HuH-7.5 (cell line): ENCODE measurements at places on chromosomes 7 and 10.

DNA sequence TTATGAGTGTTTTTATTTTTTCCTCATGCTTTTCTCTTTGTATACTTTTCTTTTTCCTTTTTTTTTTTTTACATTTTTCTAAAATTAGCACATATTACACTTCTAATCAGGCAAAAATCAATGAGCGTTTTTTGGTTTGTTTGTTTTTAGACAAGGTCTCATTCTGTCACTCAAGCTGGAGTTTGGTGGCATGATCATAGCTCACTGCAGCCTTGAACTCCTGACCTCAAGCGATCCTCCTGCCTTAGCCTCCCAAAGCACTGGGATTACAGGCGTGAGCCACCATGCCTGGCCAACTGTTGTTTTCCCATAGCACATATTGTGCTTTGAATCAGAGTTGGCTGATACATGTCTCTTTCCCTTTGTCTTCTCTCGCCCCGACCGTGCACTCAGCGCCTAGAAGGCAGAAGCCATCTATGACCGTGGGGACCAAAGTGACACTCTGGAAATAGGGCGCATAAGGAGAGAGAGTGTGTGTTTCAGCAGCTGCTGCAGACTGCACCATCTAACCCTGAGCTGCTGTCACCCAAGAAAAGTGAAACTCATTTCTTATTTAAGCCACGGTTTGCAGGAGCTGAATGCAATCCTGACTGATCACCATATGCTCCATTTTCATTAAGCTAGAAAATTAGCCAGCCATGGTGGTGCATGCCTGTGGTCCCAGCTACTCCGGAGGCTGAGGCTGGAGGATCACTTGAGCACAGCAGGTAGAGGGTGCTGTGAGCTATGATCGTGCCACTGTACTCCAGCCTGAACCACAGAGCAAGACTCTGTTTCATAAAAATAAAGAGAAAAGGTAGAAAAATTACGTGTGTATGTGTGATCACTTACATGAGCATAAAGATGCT, 41.4 kb upstream of the GTF2I start:
- no peak for DNase-seq

- no peak for DNase-seq
Measured at GRCh38 chr10:14040787-14041631, 289.7 kb downstream of the FRMD4A start.

- DNase-seq = peak; percentile 5
Measured at GRCh38 chr7:18693406-18693805, 197.9 kb downstream of the HDAC9 start.

DNA sequence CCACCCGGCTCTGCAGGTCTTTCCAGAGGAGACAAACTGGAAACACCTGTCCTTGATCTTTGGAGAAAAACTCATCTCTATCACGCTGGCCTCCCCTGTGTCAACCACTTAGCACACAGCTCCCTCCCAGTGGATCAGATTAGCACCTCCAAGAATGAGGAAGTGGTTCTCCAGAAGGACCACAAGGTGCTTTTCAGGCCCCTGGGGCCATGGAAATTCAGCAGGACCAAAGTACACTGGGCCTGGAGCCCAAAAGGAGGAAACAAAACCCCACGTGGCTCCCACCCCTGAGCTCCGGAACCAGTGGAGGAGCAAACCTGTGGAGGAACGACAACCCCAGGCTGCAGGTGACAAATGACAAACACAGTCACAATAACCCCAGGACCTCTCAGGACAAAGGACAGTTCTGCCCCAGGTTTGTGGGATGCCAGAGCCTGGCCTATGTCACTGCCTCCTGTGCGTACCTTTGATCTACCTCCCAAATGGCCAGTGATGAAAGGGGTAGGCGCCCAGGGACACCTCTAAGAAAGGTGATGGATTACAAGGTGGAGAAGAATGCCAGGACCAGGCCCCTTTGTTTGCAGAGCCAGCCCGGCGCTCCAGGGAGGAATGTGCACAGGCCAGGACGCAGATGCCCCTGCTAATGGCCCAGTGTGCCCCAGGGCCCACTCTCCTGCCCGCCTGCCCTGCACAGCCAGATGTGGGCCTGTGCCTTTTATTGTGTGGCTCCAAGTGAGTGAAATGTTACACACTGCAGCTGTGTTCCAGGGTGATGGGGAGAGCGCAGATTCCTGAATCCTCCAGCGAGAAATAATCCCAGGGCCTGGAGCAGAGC, 5.7 kb downstream of the TNS3 start:
- no peak for DNase-seq

GRCh38 chr10:128059266-128059981, 66.8 kb downstream of the MKI67 start:
- DNase-seq = no peak

- no peak for DNase-seq
Measured at GRCh38 chr7:99669782-99670181, 10.0 kb downstream of the CYP3A5 start.
